ENCODE measurements at places on chromosomes 11 and 22.

DNA sequence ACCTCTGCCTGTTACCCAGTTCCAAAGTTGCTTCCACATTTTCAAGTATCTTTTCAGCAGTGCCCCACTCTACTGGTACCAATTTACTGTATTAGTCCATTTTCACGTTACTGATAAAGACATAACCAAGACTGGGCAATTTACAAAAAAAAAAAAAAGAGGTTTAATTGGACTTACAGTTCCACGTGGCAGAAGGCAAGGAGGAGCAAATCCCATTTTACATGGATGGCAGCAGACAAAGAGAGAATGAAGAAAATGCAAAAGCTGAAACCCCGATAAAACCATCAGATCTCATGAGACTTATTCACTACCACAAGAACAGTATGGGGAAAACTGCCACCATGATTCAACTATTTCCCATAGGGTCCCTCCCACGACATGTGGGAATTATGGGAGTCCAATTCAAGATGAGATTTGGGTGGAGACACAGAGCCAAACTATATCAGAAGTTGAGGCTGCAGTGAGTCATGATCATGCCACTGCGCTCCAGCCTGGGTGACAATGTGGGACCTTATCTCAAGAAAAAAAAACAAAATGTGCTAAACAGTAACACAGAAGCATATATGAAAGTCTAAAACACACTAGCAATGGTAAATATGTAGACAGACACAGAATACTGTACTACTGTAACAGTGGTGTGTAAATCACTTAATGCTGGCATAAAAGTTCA, 190.3 kb upstream of the ZC3H12C start:
- DNase-seq, result no peak

DNA sequence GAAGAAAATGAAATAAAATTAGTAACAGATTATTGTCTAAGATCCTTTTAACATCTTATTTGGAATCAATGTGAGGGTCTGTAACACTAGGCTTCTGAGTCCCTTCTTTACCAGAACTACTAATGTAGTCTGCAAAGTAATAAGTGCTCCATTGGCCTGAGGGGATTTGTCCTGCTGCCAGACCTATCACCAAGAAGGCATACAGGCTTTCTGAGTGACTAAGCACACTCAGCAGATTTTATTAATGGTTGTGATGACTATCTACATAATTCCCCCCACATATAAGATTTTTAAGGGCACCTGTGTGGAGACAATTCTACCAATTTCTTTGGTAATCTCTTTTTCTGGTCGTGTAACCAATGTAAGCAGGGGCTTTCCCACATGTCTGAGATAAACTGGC, 365.0 kb upstream of the FAT3 start:
- DNase-seq, result no peak

DNA sequence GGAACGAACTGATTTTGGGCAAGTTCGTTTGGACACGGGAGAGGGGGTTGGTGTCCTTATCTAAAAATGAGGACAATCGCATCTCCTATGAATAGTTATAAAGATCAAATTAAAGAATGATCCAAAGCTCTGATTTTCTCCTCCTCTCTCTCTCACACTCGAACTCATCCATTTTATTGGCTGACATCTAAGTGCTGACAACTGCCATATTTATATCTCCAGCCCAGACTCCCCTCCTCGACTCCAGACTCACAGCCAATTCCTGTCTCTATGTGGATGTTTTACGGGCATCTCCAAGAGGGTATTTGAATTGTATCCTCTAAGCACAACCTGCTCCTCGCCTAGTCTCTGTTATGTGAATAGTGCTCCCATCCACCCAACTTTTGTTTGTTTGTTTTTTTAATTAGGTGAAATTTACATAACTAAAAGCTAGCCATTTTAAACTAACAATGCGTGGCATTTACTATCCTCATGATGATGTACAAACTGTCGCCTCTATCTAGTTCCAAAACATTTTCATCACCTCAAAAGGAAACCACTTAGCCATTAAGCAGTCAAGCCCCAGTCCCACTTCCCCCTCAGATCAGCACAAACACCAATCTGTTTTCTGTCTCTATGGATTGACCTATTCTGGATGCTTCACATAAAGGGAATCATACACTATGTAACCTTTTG, 4.0 kb downstream of the SYN3 start:
- no peak for DNase-seq

- DNase-seq, result no peak
These were observed 60.6 kb downstream of the PPP6R2 start for GRCh38 chr22:50403701-50404101.

- DNase-seq, result peak; percentile 22
These were observed 199.1 kb downstream of the INSC start for GRCh38 chr11:15313862-15314261.

- DNase-seq, result no peak
These were observed 103.5 kb downstream of the C11orf58 start for GRCh38 chr11:16841984-16842383.

- no peak for DNase-seq
These were observed 3.3 kb downstream of the KCTD14 start for GRCh38 chr11:78019808-78020207.

- DNase-seq, result no peak
These were observed 380 bp downstream of the C11orf96 start for GRCh38 chr11:43942662-43943371.

GRCh38 chr11:5684036-5684645, 733 bp downstream of the TRIM5 start:
- no peak for DNase-seq

- DNase-seq, result no peak
These were observed 8.9 kb downstream of the SCN4B start for GRCh38 chr11:118143661-118144185.

GRCh38 chr22:22021162-22021750, 38.7 kb upstream of the TOP3B start:
- no peak for DNase-seq

- no peak for DNase-seq
These were observed 194.9 kb downstream of the BCR start for GRCh38 chr22:23375031-23375827.

GRCh38 chr11:20873054-20873453, 203.7 kb downstream of the NELL1 start:
- peak; percentile 22 for DNase-seq

- DNase-seq, result no peak
These were observed 240.0 kb upstream of the LARGE1 start for GRCh38 chr22:34160141-34160783.

DNA sequence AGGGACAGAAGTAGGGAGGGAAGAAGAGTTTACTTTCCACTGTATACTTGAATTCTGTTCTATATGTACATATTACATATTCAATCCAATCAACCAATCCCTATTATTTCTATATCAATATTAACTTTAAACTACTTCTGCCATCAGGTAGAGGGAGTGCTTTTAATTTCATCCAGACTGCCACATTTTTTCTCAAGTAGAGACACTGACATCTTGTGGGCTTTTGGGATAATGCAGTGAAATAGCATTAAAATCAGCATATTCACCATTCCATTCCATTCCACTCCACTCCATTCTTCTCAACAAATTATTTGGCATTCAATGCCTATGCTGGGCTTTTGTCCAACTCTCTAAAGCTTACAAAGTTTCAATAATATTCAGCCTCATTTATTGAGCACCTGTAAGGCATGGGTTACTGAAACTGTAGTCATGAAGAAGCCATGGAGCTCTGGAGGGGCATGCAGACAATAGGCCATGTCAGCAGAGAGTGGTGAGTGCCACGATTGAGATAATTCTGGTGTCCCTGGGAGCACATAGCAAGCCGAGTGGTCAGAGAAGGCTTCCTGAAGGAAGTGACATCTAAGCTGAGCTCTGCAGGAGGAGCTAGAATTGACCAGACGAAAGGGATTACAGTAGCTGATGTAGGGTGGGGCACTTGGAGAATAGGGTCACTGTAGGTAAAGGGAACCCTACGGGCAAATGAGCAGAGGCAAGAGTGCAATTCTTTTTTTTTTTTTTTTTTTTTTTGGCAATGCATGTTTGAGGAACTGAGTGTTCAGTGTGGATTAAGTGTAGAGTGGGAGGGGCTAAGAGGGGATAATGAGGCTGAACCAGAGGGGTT, 12.8 kb upstream of the CLPB start:
- peak; percentile 63 for DNase-seq

DNA sequence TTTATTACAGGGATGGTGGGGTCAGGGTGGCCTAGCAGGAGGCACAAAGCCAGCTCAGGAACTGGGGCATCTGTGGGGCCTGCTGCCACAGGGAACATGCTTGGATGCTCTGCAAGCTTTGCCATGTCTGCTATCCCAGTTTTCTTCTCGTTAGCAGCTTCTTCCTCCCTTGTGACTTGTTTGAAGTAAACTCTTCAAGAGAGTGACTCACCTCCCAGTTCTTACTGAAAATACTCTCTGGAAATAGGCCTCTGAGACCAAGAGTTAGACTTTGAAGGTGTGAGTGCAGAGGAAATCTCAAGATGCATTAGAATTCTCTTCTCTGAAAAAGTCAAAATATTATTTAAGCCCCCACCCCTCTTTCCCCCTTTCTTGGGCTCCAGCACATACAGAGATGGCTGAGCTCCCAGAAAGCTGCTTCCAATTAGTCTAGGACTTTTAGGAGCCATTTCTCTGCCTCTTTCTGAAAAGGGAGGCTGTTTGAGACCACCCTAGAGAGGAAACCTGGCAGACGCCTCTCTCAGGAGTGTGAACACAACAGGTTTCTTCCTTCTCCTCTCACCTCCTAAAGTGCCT, 15.1 kb downstream of the CWC15 start:
- no peak for DNase-seq

DNA sequence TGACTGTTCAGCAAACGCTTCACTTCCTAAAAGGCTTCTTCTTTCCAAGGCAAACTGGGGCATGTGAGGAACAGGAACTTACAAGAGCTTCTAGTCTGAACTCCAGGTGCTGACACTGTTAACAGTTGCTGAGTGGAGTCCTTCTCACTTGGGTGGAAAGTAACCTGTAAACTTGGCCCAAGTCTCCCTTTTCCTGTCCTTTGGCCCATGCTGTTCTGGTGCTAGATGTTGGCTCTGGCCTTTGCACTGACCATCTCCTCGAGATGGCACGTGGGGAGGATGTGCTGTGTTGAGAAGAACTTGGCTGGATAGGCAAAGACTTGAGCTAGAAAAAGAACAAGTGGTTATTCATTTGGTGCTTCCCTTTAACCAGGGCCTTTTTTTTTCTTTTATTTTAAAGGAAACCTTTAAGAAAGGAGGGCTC, 53.6 kb downstream of the PTPRJ start:
- no peak for DNase-seq

- DNase-seq, result peak; percentile 49
These were observed 71.7 kb downstream of the IGLL5 start for GRCh38 chr22:22959147-22959827.

DNA sequence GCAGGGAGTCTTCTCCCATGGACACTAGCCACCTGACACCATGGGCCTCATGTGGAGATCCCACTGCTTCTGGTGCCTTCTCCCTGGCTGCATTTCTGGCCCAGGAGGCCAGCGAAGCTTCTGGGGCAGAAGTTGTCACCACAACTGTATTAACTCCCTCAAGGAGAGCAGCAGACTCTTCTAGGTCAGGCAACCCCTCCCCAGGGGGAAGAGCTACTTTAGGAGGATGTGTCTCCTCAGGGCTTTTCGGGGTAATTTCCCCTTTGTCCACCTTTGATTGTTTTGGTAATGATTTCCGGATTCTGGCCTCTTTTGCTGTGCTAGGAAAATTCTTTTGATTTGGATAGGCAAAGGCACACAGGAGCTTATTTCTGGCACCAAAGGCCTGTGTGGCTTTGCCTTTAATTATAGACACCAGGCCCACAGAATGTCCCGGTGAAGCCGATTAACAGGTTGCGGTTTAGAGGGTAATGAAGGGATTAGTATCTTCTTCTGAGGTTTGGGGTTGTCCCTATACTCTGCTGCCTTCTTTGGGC, 8.9 kb upstream of the UCP2 start:
- DNase-seq, result no peak

Data from LNCaP clone FGC (cell line).